ENCODE measurements at places on chromosomes 1 and 21.
A peak's percentile ranks its signal among the peaks of the same experiment; 100 is the strongest.

DNA sequence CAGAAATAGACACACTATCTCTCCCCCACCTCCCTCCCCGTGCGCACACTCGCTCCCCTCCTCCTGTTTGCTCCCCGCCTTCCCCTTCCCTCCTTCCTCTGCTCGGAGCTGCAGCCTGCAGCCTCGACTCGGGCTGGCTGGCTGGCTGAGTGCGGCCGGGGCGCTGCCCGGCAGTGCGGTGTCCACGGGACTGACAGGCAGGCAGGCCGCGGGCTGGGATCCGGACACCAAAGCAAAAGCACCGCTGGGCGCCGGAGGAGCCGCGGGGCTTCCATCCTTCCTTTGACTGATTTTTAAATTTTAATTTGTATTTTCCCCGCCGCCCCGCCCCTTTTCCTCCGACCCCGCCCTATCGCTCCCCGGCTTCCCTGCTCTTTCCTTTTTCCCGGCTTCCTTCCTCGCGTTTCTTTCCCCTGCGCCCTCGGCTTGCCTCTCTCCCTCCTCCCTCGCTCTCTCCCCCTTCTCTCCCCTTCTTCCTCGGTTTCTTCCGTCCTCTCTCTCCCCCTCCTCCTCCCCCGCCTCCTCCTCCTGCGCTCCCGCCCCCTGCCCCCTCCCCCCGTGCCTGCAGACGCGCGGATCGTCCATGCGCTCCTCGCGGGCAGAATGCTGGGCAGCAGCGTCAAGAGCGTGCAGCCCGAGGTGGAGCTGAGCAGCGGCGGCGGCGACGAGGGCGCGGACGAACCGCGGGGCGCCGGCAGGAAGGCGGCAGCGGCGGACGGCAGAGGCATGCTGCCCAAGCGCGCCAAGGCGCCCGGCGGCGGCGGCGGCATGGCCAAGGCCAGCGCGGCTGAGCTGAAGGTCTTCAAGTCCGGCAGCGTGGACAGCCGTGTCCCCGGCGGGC, 109.4 kb downstream of the NAV1 start:
- DNase-seq, result peak; percentile 57

- no peak for DNase-seq
Measured at GRCh38 chr1:5678759-5679158, 313.5 kb downstream of the NPHP4 start.

DNA sequence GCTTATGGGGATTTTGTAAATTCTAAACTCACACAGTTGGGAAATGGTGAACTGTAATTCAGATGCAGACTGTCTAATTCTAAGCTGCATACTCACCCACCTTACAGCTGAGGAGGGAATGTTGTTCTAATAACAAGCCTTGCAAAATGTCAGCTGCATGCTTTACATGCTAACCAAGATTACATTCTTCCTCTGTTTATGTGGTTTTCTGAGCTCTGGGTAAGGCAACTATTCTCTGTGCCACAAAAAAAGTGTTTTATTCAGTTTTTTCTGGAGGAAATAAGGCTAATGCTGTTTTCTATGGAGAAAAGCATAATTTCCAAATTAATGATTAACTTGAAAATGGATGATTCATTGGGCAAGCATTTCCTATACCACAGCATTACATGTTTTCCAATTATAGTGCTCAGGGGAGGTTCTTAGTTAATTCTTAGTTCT, 64.9 kb downstream of the RGS13 start:
- no peak for DNase-seq

DNA sequence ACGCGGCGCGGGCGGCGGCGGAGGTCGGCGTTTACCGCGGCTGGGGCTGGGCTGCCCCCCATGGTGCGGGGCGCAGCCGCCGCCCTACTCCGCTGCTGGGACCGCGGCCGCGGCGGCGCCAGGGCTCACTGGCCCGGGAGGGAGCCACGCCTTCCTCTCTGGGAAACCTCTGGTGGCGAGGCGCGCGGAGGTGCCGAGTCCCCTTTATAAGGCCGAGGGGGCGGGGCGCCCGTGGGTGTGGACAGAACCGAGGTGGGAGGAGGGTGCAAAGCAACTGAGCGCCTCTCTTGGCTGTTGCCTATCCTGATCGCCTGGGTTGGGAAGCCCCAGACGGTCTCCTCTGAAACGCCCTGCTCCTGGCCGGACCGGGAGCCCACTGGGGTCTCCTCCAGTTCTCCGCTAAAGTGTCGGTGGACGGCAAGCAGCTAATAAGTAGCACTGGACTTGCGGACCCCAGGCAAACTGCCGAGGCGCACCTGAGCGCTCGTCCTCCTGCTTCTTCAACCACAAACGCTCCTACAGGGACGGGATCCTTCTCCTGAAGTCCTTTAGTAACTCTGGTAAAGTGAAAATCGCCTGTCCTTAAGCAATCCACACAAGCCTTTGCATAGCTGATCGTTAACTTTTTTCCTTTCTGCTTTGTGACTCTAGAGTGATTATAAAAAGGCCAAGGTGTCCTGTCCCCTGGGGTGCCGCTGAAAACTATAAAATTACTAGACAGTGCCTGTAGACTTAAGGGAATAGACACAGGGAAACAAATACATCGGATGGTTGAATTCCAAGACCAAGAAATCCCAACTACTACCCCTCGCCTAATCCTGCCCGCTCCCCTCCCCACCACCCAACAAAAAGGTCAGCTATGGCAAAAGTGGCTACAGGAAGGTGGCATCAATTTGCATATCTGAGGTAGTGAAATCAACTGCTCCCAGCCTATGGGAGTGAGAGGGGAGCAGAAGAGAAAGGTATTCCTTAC, at the start of gene PTGER3:
PTGER3 (minus strand) TSS at position 182 of the 973 bp plus-strand sequence. CDS start 239 bp downstream, outside the sequence.
- DNase-seq, result no peak

- DNase-seq, result no peak
Measured at GRCh38 chr1:150441121-150441520, 46.1 kb upstream of the TARS2 start.

All from anterior cingulate cortex (tissue), 58 donors.